ENCODE measurements at places on chromosomes 3 and 15.

DNA sequence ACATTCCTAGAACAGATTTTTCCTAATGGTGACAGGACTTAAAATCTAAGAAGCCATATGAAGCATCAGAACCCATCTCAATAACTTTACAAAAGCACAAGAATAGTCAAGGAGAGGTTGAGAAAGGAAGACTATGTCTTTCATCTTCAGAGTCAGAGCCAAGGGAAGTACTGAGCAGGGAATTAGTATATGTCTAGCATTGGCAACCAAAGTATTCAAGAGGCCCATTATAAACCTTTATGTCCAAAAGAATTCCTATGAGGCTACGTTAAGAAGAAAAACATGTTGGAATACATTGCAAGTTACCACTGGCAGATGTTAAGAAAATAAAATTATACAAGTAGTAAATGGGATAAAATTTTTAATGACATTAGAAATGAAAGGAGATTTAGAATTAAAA is 150.5 kb downstream of the MAGI1 start:
- DNase-seq = no peak

DNA sequence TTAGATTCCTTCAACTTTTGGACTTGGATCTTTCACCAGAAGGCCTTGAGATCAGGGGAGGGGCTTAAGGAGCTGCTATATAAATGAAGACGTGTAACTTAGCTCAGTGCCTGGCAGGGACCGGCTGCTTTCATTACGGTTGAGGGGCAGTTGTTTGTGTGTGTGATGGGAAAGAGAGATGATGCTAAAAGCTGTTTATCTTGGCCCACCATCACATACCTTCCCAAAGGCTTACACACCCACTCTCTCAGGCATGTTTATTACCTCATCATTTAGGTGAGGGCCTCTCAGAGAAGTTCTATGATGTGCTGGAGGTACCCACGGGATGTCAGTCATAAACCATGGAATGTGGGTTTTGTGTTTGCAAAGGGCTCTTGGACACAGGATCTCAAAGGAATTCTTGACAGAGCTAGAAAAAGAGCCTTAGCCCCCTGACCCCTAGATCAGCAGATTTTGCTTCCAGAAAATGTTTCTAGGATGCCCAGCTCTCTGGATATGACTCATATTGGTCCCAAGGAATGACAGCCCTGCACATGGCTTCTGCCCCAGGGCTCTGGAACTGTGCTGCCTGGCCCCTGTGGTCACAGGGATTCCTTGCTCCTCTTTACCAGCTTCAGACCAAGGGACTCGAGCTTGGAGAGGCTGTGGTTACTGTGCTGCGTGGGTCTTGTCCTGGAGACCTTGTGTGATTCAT is 15.9 kb upstream of the SMAD3 start:
- no peak for DNase-seq

GRCh38 chr15:23913635-23914034 is 226.5 kb upstream of the NDN start:
- DNase-seq = no peak

- no peak for DNase-seq
These were observed 73.3 kb downstream of the CHCHD6 start for GRCh38 chr3:126777366-126777765.

- no peak for DNase-seq
These were observed 283.8 kb upstream of the NR2F2 start for GRCh38 chr15:96046620-96047240.

GRCh38 chr3:84108442-84108971 is 850.3 kb upstream of the CADM2 start:
- no peak for DNase-seq

GRCh38 chr3:82085356-82085755 is 323.9 kb upstream of the GBE1 start:
- no peak for DNase-seq

GRCh38 chr3:172607305-172608121 is 84.3 kb upstream of the TNFSF10 start:
- no peak for DNase-seq

GRCh38 chr3:72768481-72768880 is 79.8 kb downstream of the SHQ1 start:
- DNase-seq = no peak

DNA sequence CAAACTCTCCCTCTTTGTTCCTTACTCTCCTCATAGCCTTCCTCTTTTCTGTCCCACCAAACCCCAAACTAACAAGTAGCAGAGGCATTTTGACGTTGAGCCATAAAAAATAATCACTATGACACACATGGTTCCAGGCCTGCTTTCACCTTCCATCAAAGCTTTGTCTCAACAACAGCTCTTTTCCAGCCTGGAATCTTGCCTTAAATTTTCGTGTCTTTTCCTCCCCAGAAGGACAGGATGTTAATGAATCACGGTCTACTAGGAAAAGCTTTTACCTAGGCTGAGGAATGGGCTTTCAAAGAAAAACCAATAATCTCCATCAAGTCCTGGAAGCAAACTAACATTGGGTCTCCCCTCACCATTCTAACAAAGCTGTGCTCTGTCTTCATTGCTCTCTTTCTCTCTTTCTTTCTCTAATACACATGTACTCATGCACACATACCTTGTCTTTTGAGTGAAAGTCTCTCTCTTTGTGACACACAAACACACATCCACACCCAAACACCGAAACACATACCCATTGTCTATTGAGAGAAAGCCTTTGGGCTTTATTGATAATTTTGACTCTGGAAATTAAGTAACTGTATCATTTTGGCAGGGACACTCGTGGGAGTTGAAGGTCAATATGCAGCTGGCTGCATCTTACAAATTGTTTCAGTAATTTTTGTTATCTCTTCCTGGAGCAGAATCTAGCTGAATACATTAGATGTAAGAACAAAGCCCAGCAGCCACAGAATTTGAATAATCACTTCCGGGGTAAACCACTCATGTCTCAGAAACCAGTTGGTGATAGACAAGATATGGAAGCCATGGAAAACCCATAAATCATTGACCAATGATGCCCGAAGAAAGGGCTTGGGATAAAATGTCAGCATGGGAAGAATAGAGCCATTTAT is 107.4 kb upstream of the SLC4A7 start:
- no peak for DNase-seq

DNA sequence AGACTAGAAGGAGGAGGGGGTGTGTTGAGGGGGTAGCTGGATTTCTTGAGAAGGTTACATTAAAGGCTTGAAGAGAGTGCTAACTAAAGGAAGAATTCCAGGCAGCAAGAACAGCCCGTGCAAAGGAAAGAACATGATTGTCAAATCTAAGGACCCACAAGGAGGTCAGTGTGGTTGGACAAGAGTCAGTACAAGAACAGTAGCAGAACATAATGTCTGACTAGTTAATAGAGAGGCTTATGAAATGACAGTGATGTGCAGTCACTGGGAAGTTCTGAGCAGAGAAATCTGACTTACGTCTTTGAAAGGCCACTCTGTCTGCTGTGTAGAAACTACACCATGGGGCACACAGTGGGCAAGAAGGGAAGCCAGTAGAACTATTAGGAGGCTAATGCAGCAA is 19.8 kb upstream of the RBMS3 start:
- no peak for DNase-seq
